ENCODE measurements at places on chromosomes 6 and 20.

GRCh38 chr20:32535953-32536823, 48.9 kb downstream of the NOL4L start:
- no peak for DNase-seq

GRCh38 chr6:96687121-96687520, 124.2 kb downstream of the FHL5 start:
- DNase-seq, result no peak

- no peak for DNase-seq
These were observed 700 bp upstream of the MCUR1 start for GRCh38 chr6:13814938-13815575.

DNA sequence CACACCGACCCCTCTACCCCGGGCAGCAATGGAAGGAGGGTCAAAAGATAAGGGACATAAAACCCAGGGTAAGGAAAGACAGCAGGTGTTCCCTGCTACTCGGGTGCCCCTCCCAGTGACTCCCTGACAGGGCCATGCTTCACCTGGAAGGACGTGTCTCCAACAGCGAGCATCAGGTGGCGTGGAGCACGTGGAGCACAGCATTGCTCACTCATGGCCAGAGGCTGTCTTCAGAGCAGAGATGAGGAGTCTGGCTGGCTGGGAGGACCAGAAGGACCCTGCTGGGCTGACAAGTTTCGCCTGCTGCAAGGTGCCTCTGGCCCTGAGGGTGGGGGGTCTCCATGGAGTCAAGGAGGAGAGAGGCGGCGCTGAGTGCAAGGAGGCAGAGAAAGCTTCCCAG, 15.3 kb upstream of the CDH22 start:
- no peak for DNase-seq

DNA sequence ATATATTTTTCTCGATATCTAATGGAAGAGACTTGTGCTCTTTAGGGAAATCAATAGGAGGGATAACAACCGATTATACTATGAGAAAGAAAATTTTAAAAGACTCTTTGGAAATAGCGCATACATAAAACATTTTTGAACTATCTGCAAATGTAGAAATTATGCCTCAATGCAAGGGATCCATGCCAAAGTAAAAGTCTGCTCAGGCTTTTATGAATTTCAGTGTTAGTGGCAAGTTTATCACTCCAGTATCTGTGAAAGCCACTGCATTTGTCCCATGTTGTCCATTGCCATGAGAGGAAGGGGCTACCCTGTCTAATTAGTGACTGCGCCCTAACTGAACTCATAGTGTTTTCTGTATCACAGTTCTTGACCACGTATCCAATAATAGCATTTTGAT, 81.4 kb downstream of the TSHZ2 start:
- DNase-seq, result no peak

DNA sequence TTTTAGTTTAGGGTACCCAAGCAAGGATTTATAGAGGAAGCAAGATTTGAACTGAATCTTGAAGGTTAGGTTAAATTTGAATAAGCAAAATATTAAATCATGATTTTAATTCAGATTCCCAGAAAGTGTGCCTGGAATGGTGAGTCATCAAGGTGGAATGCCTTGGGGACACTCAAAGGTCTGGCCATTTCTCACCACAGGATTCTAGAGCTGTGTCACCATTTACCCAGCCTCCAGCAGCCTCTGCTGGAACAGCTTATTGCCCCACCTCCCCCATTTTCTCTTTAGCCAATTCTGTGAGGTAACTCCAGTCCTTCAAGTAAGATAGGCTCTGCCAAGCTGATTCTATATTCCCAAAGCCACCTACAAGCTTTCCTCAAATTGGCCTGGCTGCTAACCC, 181.4 kb downstream of the SIM1 start:
- DNase-seq, result no peak

GRCh38 chr6:62272114-62272513, 13.9 kb downstream of the KHDRBS2 start:
- DNase-seq, result no peak

GRCh38 chr6:6006428-6007365, at the start of gene NRN1:
Gene NRN1, minus strand, starts transcription at chr6:6006925. Its CDS starts 176 bp downstream, at chr6:6006749.
- no peak for DNase-seq

DNA sequence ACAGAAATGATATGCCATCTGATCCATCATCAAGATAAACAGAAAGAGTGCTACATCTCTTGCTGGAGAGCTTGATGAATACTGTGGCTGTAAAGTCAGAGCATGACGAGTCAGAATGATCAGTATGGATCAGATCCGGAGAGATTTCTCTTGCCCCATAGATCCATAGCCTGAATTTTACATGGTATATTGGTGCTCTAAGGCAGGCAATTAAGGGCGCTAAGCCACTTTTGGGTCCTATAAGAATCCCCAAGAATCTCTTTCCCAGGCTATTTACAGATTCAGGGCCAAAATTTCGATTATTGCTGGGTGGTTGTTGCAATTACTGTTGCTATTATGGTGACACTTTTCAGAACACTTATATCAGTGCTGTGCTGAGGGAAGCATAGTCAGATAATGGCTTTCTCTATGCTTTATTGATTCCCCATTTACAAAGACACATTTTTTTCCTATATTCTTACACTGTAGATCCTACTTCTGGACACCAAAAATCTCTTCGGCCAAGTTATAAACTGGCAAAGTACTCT, 94.4 kb downstream of the ADGRB3 start:
- no peak for DNase-seq

DNA sequence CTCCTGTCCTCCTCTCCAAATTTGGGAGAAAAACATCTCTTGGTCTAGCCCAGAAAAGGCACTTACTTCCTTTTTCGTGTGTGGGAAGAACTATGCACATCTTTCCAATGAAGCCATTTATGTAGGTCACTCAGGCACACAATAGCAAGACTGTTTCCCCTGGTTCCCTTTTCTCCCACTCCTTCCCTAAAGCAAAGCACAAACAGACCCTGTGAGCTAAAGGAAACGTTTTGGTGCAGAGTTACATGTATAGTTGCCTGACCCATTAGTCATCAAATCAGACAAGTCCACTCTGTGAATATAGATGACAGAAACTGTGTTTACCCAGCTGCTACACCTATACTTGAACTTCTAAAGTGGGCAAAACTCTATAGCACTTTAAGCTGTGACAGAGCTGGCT, 474.6 kb downstream of the COL12A1 start:
- DNase-seq, result no peak

- no peak for DNase-seq
These were observed 36.1 kb downstream of the C6orf132 start for GRCh38 chr6:42106112-42107023.

- no peak for DNase-seq
These were observed 71.1 kb upstream of the BLCAP start for GRCh38 chr20:37598575-37599342.

DNA sequence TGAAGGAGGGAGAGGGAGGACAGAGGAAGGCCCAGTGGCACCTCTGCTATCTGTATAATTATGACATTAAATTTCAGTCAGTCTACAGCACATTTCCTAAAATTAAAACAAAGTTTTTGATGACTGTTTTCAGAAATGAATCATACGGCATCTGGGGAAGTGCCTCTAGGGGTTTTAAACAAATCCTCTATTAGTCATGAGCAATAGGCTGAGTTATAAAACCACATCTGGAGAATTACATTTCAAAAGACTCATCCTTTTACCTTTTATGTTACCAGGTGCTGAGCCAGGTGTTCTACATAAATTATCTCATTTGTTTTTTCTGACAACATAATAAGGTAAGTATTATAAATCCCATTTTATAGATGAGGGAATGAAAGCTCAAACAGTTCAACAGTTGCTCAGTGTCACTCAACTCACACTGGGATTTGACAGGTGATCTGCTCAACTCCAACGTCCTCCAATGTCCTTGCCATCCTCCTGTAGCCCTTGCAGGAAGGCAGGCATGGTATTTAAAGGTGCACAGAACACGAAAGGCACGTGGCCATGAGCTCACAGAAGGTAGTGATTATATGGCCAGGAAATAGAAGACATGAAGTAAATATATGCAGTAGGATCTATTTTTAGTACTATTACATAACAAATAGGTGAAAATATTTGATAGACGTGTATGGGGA, 184.2 kb upstream of the MAN1A1 start:
- no peak for DNase-seq

DNA sequence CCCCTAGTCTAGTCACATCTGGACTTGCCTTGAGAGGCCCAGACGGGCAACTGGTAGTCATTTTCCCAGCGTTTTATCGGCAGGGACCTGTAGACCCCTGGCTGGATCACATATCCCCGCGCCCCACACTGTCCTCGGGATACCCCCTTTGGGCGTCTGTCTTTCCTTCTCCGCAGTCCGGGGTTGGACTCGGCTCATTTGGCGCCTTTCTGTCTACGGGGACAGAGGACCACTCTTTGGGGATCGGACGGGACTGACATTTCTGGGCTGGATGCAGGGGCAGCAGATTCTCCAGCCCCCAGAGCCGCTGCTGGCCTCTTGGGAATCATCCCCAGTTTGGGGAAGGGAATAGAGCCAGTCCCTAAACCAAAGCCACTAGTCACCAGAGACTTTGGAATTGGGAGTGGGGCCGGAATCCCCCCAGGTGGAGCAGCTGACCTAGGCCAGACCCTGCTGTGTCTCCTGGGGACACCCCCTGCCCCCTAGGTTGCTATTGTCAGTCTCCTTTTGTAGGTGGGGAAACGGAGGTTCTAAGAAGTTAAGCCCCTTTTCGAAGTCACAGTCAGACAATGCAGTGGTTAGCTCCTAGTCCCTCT, 734 bp downstream of the FAM110A start:
- no peak for DNase-seq

- no peak for DNase-seq
These were observed 116.6 kb downstream of the FOXC1 start for GRCh38 chr6:1726341-1726768.

DNA sequence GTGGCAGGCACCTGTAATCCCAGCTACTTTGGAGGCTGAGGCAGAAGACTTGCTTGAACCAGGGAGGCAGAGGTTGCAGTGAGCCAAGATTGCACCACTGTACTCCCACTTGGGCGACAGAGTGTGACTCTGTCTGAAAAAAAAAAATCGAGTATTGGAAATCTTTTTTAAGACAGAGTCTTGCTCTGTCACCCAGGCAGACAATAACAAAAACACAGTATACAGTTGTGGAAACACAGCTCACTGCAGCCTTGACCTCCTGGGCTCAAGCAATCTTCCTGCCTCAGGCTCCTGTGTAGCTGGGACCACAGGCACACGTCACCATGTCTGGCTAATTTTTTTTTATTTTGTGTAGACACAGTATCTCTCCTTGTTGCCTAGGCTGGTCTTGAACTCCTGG, 15.0 kb downstream of the NANP start:
- DNase-seq, result no peak

Measured in stimulated activated CD8-positive, alpha-beta memory T cell treated with anti-CD3 and anti-CD28 coated beads, Interleukin-15, amount 100 ng/mL, for 24 hours (primary cell).